ENCODE measurements at places on chromosomes 1 and 21.
A peak's percentile ranks its signal among the peaks of the same experiment; 100 is the strongest.

- DNase-seq, result no peak
These were observed 8.2 kb upstream of the AVPR1B start for GRCh38 chr1:206125346-206125745.

DNA sequence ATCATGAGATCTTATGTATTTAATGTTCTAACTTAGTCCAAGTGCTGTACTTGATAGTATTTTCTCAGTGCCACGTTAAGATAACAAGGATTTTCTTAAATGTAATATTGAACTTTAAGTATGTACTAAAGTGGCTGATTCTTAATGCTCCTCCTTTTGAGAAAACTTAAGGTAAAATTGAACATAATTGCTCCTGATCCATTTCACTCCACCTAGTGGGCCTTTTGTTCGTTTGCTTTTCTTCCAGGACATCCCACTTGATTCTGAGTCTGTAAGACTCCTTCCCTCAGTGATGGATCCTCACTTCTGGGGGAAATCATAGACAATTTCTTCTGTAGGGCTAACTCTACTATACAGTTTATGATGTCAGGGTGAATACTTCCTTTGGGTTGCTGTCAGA, 173.1 kb downstream of the LMO4 start:
- no peak for DNase-seq

DNA sequence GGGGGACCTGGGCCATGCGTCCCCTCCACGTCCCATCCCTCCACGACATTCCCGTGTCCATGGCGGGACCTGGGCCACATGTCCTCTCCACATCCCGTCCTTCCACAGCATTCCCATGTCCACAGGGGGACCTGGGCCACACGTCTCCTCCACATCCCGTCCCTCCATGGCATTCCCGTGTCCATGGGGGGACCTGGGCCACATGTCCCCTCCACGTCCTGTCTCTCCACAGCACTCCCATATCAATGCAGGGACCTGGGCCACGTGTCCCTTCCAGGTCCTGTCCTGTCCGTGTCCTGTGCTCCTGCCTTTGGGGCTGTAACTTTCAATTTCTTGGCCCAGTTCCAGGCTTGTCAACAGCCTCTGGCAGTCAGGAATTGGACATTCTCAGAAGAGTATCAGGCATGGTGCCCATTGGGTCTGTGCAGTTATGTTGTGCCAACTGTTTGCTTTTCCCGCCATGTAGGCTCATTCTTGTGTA, 47.1 kb downstream of the WNT9A start:
- no peak for DNase-seq

GRCh38 chr1:41615316-41615715, 130.8 kb upstream of the EDN2 start:
- no peak for DNase-seq

DNA sequence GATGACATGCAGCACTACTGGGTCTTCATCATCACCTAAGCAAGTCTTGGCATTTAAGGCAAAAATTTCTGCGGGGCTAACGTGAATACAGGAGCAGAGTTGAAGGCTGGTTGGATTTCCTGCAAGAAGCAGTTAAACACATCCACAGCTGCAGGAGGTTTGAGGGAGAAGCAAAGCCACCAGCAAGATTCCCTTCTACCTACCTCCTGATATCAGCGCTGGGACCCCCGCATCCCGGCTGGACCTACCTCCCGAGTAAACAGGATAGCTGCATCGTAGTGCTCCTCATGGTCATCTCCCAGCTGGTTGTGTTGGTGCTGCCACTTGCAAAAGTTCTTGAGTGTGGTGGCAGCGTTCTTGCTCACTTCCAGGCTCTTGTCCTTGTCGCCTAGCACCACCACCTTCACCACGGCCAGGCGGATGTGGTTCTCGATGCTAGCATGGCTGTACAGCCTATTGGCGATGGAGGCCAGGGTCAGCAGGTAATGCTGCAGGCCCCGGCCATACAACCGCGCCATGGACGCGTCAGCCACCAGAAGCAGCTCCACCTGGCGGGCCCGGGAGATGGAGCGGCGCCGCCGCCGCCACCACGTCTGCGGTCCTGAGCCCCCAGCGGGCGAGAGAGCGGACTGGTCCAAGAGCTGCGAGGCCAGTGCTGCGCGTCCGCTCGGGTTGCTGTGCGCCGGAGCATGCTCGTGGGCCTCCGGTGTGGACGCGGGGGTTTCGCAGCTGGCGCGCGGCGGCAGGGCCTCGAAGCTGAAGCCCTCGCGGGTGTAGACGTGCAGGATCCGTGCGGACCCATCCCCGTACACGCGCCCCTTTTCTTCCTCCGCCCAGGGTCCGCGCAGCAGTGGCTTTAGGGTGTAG, 1.6 kb downstream of the ADAMTS5 start:
- peak; percentile 52 for DNase-seq

DNA sequence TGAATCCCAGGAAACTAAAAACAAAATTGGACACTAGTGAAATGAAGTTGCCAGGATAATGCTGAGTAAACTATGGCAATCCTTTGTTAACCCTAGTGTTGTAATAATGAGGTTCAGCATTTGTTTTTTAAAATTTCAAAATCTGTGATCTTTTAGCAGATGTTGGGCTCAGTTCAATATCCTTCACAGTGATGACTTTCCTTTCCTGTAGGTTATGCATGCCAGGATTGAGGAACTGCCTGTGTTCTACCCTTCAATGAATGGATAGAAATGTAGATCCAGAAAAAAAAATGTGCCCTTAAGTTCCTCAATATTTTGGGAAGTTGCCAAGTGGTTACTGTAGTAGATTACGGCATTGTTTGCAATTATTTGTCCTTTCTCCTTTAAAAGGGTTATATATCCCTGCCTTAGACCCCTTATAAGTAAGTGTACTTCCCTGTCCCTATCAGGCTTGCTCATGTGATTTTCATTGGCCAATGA, 35.5 kb upstream of the IRF2BP2 start:
- DNase-seq, result no peak

DNA sequence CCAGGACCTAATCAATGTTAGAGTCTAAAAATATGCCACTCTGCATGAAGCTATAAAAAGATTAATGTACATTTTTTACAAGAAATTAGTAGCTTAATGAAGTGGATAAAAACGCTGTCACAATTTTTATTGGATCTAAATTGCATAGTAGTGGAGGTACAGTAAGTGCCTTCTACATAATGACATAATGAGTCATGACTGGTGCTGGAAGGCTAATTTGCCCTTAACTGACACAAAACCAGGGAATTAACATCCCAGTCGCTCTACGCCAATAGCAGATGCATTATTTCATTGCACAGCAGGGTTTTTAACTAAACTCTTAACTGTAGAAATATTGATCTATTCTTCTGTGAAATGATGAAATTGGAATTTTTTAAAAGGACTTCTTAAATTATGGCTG, 33.3 kb downstream of the RRAGC start:
- DNase-seq, result no peak

- no peak for DNase-seq
These were observed 53.8 kb downstream of the B3GALNT2 start for GRCh38 chr1:235450433-235450832.

- DNase-seq, result no peak
These were observed 18.5 kb downstream of the CD84 start for GRCh38 chr1:160560806-160561205.

DNA sequence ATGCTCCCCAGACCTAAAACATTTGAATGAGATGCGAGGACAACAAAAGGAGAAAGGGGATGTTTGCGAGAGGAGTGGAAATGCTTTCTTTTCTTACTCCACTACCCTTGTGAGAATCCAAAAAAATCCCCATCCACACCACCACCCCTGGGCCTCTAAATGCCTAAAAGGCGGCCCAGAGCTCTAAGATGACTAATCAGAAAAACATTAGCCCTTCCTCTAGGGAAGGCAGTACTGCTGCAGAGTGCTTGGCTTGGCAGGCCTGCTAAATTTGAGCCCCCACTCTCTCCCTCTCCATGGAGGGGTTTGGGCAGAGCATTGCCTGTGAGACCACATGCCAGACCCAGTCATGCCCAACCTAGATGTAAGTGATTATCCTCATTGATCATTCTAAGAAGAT, 347.9 kb downstream of the USH2A start:
- DNase-seq, result no peak

GRCh38 chr1:76279101-76279748, 204.7 kb downstream of the ST6GALNAC3 start:
- no peak for DNase-seq

GRCh38 chr1:236201786-236202185, 59.4 kb downstream of the GPR137B start:
- DNase-seq, result no peak

DNA sequence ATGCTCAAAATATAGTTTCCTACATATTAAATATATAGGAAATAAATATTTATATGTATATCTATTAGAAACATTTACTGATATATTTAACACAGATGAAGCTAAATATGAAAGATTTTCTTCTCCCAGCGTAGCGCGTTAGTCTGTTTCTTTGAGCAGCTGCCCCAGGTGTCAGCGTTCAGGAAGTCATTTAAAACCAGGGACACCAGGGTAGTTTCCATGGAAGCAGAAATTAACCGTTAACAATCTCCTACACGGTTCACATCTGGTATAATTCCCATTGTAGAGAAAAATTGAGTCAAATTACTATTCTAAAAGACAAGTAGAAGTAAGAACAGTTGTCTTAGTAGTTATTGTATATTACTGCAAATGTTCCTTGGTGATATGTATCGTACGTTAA, 1443.7 kb downstream of the MRPL39 start:
- DNase-seq, result no peak

- DNase-seq, result no peak
These were observed 23.1 kb downstream of the CASZ1 start for GRCh38 chr1:10773376-10773775.

GRCh38 chr1:54011316-54012007, 6.5 kb downstream of the LDLRAD1 start:
- DNase-seq, result no peak

- no peak for DNase-seq
These were observed 681 bp upstream of the UBXN10 start for GRCh38 chr1:20184997-20185833.

- DNase-seq, result no peak
These were observed 10.8 kb upstream of the CSF3R start for GRCh38 chr1:36493524-36493923.

- peak; percentile 80 for DNase-seq
These were observed 9.6 kb downstream of the PROK1 start for GRCh38 chr1:110460253-110461220.

Data from neuronal stem cell (in vitro differentiated cells).